ENCODE measurements at places on chromosomes 16 and 17.
A peak's percentile ranks its signal among the peaks of the same experiment; 100 is the strongest.

- no peak for DNase-seq
Measured at GRCh38 chr16:75559564-75560372, 3.7 kb upstream of the TMEM231 start.

GRCh38 chr17:78231991-78232858 lies 794 bp downstream of the TMEM235 start:
- DNase-seq: no peak

GRCh38 chr17:55763856-55764255 lies 13.0 kb downstream of the PCTP start:
- peak; percentile 64 for DNase-seq

DNA sequence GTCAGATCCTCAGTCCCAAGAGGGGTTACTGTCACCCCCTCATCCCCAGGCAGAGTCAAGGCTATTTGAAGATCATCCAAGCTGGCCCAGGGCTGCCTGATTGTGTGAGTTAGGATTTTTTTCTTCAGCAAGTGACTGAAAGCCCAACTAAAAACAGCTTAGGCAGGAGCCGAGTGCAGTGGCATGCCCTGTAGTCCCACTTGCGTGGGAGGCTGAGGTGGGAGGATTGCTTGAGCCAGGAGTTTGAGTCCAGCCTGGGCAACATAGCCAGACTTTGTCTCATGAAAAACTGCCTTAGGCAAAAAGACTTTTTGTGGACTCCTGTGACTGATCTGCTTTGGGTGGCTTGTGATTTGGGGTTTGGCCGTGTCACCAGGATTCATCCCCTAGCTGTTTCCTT lies 19.9 kb downstream of the PGS1 start:
- DNase-seq: no peak

DNA sequence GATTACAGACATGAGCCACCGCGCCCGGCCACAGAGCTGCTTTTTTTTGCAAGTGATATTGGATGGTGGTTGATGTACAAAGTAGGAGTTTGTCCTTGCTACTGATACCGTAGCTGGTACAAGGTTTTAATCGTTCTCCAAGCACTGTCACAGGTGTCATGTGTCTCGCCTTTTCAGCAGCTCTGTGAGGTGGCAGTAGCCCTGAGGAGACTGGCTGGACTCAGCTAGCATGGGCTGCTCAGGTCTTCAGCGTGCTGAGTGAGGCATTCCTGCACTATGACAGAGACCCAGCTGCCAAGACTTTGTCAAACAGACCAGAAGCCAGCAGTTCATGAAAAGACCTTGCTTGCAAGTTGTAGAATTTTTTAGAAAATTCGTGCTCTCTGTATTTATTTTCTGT lies 7.2 kb downstream of the WWOX start:
- no peak for DNase-seq

GRCh38 chr17:6162216-6162615 lies 92.0 kb downstream of the WSCD1 start:
- no peak for DNase-seq

- no peak for DNase-seq
Measured at GRCh38 chr16:79677799-79678530, 77.4 kb upstream of the MAF start.

GRCh38 chr17:68302666-68303065 lies 11.4 kb downstream of the ARSG start:
- no peak for DNase-seq

All from GF-D8 (cell line).